ENCODE measurements at places on chromosomes 13 and 19. TPM values are rescaled to one million over a fixed set of nuclear protein-coding genes. Genes with fewer than 3 reads are reported as not detected.
A peak's percentile ranks its signal among the peaks of the same experiment; 100 is the strongest.

The CEACAM16 gene
- not detected for total RNA-seq

The NLRP9 gene
- total RNA-seq = not detected

The KLK14 gene
- total RNA-seq = not detected

The CNMD gene
- total RNA-seq = not detected

The ANKLE1 gene
- total RNA-seq = 0.37 TPM

DNA sequence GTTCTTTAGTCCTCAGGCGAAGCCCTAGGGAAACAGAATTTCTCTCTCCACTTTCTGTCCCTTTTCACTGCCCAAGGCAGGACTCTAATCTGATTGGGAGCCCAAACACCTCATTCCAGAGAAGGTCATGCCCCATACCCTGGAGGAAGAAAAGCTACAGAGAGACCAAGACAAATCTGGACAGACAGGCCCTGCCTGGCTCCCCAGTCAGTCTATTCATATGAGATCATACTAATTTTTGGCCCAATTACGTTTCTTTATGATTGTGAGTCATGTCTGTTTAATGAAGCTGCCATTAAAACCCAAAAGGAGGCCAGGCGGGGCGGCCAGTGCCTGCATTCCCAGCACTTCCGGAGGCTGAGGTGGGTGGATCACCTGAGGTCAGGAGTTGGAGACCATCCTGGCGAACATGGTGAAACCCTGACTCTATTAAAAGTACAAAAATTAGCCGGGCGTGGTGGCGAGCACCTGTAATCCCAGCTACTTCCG is 3.3 kb upstream of the AP3D1 start:
- DNase-seq = no peak
- no peaks in the 10 kb centered on the region for H3K27me3 ChIP-seq
- H3K4me3 ChIP-seq = no peak overlapping the region
- no peaks in the 10 kb centered on the region for H3K4me1 ChIP-seq
- H3K27ac ChIP-seq = no peak overlapping the region

GRCh38 chr19:58571575-58571947 is 1.6 kb downstream of the MZF1 start:
- no peaks in the 10 kb centered on the region for H3K27me3 ChIP-seq
- no peak overlapping the region for H3K27ac ChIP-seq
- peaks cover 6% of the 10 kb centered on the region for H3K4me1 ChIP-seq
- DNase-seq = peak; percentile 20
- no peaks in the 10 kb centered on the region for H3K36me3 ChIP-seq

DNA sequence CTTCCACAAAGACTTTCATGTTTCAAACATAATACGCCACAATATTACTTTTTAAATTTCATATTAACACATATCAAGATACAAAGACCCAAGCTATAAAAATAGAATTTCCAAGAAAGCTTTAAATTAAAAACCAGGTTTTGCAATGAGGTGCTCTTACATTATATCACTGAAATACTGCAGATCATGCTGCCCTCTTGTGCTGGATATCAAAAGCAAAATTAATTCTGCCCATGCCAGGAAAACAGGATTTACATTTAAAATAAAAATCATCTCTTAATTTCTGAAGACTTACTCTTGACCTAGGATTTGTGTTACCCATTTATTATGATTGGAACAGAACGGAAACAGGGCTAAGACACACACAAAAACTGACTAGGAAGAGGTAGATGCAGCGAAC is 145.0 kb downstream of the ABCC4 start:
- no peak for DNase-seq
- no peak overlapping the region for H3K27ac ChIP-seq
- H3K36me3 ChIP-seq = no peaks in the 10 kb centered on the region
- H3K4me3 ChIP-seq = no peak overlapping the region

DNA sequence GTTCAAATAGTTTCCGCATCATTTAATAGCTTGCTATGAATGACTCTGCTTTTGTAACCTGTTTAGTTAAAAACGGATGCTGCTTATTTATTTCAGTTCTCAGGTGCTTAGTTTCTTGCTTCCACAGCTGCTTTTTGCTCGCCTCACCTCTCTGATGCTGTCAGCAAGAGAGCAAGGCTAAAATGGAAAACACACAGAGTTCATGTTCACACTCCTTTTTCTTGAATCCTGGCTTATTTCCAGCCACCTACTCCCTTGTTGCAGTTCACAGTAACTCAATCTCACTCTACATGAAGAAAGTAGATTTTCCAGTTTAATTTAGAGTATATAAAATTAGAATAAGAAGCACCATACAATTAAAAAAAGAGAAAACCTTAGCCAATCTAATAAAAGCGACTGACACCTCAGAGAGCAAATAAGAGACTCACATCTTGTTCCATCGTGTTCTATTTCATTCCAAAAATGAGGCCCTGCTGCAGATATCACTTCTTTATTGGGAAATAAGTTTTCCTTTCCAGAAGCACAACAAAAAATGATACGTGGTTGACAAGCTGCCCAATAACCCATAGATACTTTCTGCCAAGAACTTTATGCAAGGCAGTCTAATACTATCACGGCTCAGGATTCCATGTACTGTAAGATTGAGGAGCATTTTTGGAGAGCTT is 326.1 kb upstream of the SLITRK1 start:
- no peaks in the 10 kb centered on the region for H3K36me3 ChIP-seq
- no peak overlapping the region for H3K4me3 ChIP-seq
- H3K27ac ChIP-seq = no peak overlapping the region
- DNase-seq = no peak
- H3K4me1 ChIP-seq = no peaks in the 10 kb centered on the region

DNA sequence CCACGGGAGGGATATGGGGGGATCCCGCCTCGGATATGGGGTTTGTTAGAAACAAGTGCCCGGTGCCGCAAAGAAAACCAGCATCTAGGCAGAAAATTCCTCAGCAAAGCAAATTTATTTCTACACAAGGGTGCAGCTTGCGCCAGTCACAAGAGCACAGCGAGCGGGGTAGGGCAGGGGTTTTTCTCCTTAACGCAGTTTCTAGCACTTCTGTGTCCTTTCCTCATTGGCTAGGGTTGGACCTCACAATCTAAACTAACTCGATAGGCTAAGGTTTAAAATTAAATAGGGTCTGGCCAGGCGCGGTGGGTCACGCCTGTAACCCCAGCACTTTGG is 595 bp downstream of the ZNF440 start:
- no peaks in the 10 kb centered on the region for H3K27me3 ChIP-seq
- H3K4me1 ChIP-seq = no peaks in the 10 kb centered on the region
- H3K36me3 ChIP-seq = no peaks in the 10 kb centered on the region
- H3K4me3 ChIP-seq = peak overlapping the region; percentile 94
- no peak for DNase-seq
- H3K27ac ChIP-seq = peak overlapping the region; percentile 36

DNA sequence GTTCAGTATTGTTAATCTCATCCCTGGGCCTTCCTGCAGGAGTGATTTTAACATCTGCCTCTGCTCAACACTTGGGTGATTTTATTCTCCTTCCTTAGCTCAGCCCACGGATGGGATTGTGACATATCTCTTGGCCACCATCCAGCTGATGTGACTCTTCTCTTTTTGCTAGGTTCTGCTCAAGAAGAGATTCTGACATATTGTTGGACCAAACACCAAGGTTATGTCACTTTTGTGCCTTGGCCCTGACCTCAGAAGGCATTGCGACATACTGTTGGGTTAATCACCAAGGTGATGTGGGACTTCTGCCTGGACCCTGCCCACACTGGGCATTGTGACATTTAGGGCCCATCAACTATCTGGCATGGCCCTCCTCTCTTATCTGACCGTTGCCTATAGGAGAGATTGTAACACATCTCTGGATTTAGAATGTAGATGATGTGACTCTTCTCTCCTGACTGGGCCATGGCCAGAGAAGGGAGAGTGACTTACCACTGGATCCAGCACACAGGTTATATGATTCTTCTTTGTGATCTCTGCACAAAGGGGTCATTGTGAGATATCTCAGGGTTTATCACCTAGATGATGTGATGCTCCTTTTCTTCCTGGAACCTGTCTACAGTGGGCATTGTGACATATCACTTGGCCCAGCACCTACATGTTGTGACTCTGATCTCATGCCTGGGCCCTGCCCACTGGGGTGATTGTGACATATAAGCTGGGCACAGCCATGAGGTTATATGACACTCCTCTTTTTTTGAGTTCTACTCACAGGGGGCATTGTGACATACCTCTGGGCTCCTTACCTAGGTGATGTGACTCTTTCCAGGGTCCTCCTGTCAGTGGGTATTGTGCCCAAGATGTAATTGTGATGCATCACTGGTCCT is 88.8 kb downstream of the ZNF429 start:
- no peaks in the 10 kb centered on the region for H3K4me1 ChIP-seq
- no peak overlapping the region for H3K4me3 ChIP-seq
- H3K27me3 ChIP-seq = no peaks in the 10 kb centered on the region
- H3K36me3 ChIP-seq = no peaks in the 10 kb centered on the region
- H3K27ac ChIP-seq = no peak overlapping the region

DNA sequence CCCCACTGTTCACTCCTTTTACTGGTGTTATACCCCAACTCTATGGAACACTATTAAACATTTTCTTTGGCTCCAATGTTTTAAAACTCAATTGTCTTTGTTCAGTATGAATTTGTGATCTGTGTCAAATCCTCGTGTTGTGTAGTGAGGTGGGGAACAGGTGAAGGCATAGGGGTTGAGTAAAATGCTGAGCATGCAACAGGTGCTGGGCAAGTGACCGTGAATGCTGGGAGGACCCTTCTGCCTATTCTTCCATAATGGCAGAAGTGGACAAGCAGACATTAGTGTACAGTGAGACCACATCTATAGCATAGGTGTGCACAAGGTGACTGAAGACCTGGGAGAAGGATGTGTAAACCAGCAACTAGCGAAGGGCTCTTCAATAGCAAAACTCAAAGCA is 1188.0 kb downstream of the UQCRFS1 start:
- no peak for DNase-seq
- H3K4me1 ChIP-seq = no peaks in the 10 kb centered on the region

GRCh38 chr19:2033825-2034159 is 17.3 kb downstream of the MKNK2 start:
- H3K4me1 ChIP-seq = peaks cover 13% of the 10 kb centered on the region
- H3K4me3 ChIP-seq = no peak overlapping the region
- no peaks in the 10 kb centered on the region for H3K27me3 ChIP-seq
